ENCODE measurements at places on chromosomes 3 and 15.
A peak's percentile ranks its signal among the peaks of the same experiment; 100 is the strongest.

DNA sequence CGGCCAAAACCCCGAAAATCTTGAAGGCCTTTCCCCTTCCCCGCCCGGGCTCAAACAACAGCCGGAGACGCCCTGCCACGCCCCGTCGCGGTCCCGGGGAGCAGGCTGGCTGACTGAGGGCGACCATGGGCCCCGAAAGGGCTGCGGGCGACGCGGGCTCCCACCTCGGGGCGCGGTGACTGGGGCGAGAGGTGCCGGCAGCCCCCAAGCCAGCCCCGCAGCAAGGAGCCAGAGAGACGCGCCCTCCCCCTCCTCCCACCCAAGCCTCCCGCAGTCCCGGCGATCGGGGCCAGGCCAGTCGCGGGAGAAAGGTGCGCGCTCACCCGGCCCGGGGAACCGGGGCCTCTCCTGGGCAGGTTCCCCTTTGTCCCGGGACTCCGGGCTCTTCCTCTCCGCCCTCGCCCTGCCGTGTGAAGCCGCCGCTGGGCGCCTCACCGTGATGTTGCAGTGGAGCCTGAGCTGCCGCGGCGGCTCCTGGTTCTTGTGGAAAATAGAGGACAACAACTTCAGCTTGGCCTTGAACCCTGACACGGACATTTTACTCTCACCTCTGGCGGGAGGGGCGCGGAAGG, 30.6 kb upstream of the ZSCAN2 start:
- DNase-seq, result peak; percentile 51

DNA sequence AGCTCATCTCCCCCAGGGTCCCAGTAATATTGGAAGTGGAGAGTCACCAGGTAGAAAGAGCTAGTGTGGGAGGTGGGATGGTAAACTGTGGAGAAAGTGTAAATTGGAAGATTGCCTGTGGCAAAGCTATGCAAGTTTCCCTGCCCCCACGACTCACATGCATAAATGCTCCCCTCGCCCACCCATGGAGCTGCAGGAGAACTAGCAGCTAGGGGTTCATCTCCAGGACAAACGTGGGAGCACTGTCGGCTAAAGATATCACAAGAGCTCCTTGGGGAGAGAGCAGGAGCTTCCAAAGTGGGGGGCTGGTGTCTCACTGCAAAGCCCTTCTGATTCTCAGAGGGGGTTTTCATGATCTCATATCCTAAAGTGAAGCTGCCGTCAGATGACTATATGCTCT, 91.4 kb upstream of the PLCL2 start:
- DNase-seq, result no peak

- peak; percentile 75 for DNase-seq
Measured at GRCh38 chr3:128497305-128498126, 4.5 kb upstream of the GATA2 start.

DNA sequence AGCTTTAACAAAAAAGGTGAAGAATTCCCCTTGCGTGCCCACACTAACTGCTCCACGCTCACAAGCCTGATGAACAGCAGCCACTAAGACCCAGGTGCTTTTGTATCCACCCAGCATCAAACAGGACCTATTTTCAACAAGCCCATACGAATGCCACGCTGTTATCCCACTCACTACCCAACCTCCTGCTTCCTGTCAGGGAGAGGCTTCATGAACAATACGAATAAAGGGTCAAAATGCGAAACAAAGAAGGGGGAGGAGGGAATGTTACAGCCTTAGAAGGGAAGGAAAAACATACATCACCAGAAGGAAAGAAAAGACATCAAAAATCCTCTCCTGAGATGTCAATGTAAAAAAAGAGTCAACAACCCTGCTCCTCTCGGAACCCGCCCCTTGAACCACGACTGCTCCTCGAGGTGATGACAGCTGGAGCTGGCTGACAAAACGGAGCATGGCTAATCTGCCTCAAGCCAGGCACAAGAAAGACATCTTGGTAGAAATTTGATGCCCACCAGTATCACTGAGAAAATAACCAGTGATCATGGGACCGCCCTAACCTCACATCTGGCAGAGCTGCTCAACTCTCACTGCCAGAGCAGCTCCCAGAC, 9.7 kb downstream of the ERC2 start:
- DNase-seq, result no peak

DNA sequence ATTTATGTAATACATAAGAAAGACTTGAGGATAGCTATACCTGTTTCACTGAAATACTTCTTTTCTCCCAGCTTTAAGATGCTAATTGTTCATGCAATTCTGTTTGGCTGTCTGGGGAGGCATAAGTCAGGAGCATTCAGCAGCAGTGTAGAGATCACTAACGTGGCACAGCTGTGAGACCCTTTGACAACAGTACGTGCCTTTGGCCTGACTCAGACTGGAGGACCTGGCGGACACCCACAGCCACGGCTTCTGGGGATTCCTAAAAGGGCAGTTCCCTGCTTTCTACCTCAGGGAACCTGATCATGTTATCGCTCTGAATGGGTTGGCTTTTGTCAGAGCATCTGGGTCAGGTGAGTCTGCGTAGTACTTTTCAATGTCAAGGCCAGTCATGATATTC, 295.0 kb upstream of the ICE2 start:
- DNase-seq, result no peak

GRCh38 chr15:78629031-78629715, 8.4 kb upstream of the CHRNA3 start:
- DNase-seq, result no peak

DNA sequence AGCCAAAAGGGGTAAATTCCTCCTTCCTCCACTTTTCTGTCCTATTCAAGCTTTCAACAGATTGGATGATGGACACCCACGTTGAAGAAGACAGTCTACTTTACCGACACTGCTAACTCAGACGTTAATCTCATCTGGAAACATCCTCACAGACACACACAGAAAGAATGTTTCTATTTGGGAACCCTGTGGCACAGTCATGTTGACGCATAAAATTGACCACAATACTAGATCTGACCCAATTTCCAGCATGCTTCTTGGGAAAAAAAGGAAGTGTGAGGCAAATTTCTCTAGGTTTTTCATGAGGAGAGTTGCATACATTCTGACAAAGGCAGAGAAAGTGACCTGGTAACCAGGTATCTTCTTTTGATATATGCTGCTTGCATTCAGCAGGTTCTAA, 594.1 kb downstream of the FGF12 start:
- no peak for DNase-seq
